ENCODE measurements at places on chromosomes 11 and 22.

DNA sequence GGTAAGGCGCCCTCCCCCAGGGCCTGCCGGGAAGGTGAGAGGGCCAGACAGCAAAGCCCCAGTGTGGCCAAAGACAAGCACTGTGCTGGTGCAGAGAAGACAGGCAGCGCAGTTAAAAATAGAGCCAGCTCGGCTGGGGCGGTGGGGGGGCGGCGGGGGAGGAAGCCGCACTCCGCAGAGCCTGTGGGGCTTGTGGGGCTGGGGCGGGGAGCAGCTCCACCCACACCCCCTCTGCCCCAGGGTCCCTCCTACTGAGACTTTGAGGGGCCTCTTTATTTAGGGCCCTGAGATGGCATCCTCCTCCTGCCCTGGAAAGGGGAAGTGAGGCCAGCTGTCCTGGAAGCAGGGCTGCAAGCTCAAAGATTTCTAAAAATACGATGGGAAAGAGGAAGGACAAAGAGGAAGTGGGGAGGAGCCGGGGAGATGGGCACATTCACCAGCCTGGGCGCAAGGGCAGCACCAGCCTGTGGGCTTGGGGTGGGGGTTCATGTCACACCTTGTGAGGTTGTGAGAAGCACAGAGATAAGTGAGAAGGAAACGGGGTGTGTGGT lies 2.6 kb downstream of the CYTH4 start:
- DNase-seq = no peak

DNA sequence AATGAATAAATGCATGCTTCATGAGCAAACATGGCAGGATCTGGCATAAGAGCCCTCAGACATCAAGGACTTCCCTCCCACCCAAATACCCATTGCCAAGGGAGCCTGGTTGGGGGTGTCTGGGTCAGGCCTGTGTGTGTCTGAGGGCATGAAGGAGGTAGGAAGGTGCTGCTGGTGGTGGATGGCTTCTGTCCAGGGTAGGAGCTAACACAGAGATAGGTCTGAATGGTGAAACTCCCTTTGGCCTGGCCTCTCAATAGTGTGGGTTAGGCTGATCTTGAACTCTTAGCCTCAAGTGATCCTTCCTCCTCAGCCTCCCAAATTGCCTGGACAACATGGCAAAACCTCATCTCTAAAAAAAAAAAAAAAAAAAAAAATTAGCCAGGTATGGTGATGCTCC lies 2.8 kb downstream of the AMPD3 start:
- DNase-seq = no peak

- DNase-seq = no peak
Observed at GRCh38 chr11:92907671-92908070, 61.8 kb upstream of the MTNR1B start.

- no peak for DNase-seq
Observed at GRCh38 chr11:10318527-10318802, 13.6 kb downstream of the ADM start.

GRCh38 chr11:34207487-34208180 lies 102.2 kb downstream of the NAT10 start:
- DNase-seq = no peak

DNA sequence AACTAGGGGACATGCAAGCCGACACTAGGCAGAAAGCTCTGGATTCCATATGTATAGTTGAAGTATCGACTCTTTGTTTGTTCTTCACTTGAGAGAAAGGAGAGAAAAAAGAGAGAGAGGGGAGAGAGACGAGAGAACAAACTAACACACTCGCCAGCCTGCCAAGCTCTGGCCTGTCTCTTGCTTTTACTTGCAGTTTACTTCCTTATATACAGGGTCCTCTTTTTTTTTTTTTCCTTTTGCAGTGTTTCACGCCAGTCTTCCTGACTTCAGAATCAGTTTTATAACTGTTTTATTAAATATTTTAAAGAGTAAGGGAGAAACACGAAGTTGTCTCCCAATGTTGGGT lies 19.9 kb downstream of the TEAD1 start:
- no peak for DNase-seq

DNA sequence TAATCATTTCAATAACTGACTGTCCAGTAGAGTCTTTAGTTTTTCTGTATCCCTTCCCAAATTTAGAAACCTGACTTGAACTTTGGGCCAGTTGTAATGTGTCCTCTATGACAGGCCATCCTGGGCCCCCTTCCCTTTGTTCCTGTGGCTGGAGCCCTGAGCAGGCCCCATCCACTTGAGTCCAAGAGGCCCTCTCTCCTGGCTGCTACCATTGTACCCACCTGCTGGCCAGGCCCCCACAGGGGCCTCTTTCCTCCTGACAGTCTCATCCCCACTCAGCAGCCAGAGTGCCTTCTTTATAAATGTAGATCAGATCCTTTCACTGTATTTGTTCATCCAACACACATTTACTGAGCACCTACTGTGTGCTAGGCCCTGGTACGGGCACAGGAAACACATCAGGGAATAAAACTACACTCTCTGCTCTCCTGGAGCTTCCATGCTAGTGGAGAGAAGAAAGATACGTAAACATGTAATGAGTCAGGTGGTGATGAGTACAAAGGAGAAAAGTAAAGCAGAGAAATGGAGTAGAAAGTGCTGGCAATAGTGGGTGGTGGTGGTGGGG lies 2.7 kb upstream of the LRP5 start:
- DNase-seq = no peak

- DNase-seq = no peak
Observed at GRCh38 chr11:134733646-134734045, 321.6 kb upstream of the B3GAT1 start.

- no peak for DNase-seq
Observed at GRCh38 chr11:64081745-64082442, 46.2 kb downstream of the FLRT1 start.

DNA sequence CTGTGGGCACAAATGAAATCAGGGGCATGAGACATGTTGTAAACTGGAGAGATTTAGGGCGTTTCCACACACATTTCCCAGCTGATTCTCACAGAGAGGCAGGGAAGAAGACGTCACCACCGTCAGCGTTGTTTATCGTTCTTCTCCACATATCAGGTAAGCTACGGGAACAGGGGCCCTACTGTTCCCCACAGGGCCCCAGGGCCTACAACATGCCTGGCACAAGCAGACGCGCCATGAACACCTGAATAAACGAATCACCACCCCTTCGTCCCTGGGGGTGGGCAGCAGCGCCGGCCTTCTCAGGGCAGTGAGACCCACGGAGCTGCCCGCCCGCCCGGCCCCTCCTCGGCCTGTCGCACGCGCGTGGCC lies 342 bp downstream of the EFCAB6 start:
- DNase-seq = no peak

DNA sequence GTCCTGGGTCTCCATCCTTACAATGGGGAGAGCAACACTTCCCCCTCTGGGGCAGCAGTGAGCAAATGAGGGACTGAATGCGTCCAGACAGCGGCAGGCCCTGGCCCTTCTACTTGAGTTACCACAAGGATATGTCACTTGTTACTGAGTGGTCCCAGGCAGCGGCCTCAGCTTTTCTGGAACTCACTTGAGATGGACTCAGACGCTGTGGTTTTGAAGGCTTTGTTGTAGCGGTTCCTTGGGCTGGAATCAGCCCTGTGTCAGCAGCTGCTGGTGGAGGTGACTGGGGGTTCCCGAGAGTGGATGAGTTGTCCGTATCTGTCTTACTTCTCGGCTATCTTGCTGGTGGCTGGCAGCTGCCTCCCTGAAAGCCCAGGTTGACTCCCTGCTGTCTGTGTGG lies 77.0 kb downstream of the MICAL2 start:
- no peak for DNase-seq

GRCh38 chr11:71236836-71237475 lies 15.4 kb downstream of the SHANK2 start:
- no peak for DNase-seq

DNA sequence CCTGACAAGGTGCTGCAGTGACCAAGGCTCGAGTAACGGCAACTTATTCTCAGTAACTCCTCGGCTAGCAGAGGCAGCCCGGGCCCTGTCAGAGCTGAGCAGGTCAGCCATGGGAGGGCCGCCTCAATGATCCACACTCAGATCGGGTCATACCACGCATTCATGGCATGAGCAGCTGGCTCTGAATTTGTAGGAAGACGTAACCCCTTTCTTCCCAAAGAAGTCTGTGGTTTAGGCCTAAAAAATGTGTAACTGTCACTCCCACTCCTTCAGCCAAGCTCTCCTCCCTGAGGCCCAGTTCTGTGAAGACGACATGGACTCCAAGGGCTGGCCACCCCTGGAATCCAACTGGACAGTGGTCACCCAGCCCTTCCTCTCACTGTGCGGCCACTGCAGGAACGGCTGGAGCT lies 30.0 kb downstream of the PPP2R1B start:
- DNase-seq = no peak

- no peak for DNase-seq
Observed at GRCh38 chr11:1757861-1758610, 5.7 kb downstream of the CTSD start.

- peak; percentile 62 for DNase-seq
Observed at GRCh38 chr11:114892381-114893197, 214.3 kb downstream of the NXPE2 start.

GRCh38 chr11:36240173-36240572 lies 49.1 kb downstream of the COMMD9 start:
- DNase-seq = no peak
